ENCODE measurements at places on chromosomes 5 and 9. TPM values are rescaled to one million over a fixed set of nuclear protein-coding genes. Genes with fewer than 3 reads are reported as not detected.

HEMGN gene
- total RNA-seq = not detected

INSL4 gene
- total RNA-seq = not detected

CAMK4 gene
- total RNA-seq = 0.44 TPM

KCNT1 gene
- not detected for total RNA-seq

C9orf152 gene
- not detected for total RNA-seq

PHF24 gene
- total RNA-seq = not detected

SLC34A3 gene
- not detected for total RNA-seq

PCDHB11 gene
- 0.44 TPM for total RNA-seq

IRX1 gene
- total RNA-seq = under 0.01 TPM

IL5 gene
- total RNA-seq = not detected

TAF11L5 gene
- total RNA-seq = not detected

CTSL gene
- 362 TPM for total RNA-seq

AHRR gene
- total RNA-seq = 1.4 TPM

C8G gene
- 0.60 TPM for total RNA-seq

CD180 gene
- under 0.01 TPM for total RNA-seq

Data from lung microvascular endothelial cell (primary cell).